ENCODE measurements at places on chromosomes 3 and 15.

DNA sequence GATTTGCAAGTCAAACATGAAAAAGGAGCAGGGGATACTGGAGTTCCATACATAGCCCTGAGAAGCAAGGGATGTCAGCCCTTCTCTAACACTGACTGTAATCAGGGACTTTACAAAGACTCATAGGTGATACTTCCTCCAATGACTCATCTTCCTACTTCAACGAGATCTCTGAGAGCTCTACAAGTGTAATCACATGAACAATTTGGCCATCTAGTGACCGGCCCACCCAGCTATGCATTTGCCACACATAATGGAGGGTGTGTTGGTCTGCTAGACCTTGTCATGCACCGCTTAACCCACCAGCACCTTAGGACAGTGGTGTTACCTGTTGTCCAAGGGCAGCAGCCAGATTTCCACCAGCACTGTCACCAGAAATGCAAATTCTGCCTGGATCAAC is 75.3 kb downstream of the NCEH1 start:
- DNase-seq = no peak

- no peak for DNase-seq
Measured at GRCh38 chr3:58627941-58628340, 38.6 kb downstream of the FAM3D start.

DNA sequence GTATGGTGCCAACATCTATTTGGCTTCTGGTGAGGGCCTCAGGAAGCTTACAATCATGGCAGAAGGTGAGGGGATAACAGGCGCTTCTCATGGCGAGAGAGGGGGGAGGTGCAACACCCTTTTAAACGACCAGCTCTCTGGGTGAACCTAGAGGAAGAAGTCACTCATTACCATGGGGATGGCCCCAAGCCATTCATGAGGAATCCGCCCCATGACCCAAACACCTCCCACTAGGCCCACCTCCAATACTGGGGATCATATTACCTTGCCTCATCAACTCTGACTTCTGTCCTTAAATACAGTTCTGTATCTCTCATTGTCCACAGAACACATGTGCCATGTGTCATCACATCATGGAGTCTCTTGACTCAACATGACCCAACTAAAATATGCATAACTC is 37.5 kb upstream of the CLRN1 start:
- DNase-seq = no peak

DNA sequence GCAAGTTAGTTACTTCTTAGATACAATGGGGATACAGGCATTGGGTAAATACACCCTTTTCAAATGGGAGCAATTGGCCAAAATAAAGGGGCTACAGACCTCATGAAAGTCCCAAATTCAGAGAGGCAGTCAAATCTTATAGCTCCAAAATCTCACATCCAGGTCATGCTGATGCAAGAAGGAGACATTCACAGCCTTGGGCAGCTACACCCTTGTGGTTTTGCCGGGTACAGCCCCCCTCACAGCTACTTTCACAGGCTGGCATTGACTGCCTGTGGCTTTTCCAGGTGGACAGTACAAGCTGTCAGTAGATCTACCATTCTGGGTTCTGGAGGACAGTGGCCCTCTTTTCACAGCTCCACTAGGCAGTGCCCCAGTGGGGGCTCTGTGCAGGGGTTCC is 17.5 kb upstream of the PLSCR1 start:
- DNase-seq = no peak

DNA sequence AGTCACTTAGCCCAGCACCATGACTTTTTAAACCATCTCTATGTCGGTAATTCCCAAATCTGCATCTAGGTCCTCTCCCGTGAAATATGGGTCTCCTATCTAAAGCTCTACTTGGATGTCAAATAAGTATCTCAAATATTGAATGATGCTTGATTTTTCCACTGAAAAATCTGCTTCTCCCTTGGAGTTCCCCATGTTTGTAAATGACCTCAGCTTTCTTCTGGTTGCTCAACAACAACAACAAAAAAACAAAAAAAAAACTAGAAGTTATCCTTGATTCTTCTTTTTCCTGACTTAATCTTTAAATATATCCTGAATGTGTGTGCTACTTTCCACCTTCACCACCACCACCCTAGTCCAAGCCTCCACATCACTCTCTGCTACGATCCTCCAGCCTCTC is 307.5 kb upstream of the UBE2E2 start:
- no peak for DNase-seq

GRCh38 chr3:186185194-186185787 is 76.4 kb upstream of the ETV5 start:
- DNase-seq = no peak

- no peak for DNase-seq
Measured at GRCh38 chr15:81910355-81911021, 135.3 kb downstream of the MEX3B start.

DNA sequence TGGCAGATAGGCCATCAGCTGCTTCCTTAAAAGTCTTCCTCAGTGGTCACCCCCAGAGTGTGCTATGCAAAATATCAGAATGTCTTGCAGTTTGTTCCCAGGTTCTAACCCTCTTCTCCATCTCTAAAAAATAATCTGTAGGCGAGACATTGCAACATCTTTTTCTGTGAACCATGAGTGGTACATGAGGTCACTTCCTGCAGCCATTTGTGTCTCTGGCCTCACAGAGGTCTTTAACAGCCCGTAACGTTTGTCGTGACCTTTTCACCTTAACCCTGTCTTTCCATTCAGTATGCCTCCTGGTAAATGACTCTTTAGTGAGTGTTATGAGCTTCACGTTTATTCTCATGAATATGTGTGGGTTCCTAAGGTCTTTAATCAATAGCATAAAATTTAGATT is 145.4 kb downstream of the KLHL25 start:
- DNase-seq = no peak

- DNase-seq = no peak
Measured at GRCh38 chr15:52789601-52790168, 451 bp downstream of the ONECUT1 start.

DNA sequence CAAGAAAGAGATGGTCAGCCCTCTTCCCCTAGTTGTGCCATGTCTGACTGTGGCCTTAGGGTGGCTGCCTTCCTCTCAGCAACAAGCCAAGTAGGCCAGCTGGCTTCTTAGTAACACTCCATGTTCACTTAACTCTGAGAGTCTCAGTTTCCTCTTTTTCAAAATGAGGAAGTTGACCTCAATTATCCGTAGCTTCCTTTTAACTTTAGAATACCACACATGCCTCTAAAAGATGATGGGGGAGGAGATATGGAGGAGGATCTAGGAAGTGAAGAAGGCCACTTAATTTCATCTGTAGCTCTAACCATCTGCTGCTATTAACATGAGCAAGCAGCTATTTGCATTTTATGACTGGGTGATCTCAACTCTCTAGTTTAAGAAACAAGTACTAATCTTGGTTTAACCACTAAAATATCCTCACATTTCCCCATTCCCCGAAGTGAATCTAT is 32.9 kb downstream of the CD200R1L start:
- no peak for DNase-seq

DNA sequence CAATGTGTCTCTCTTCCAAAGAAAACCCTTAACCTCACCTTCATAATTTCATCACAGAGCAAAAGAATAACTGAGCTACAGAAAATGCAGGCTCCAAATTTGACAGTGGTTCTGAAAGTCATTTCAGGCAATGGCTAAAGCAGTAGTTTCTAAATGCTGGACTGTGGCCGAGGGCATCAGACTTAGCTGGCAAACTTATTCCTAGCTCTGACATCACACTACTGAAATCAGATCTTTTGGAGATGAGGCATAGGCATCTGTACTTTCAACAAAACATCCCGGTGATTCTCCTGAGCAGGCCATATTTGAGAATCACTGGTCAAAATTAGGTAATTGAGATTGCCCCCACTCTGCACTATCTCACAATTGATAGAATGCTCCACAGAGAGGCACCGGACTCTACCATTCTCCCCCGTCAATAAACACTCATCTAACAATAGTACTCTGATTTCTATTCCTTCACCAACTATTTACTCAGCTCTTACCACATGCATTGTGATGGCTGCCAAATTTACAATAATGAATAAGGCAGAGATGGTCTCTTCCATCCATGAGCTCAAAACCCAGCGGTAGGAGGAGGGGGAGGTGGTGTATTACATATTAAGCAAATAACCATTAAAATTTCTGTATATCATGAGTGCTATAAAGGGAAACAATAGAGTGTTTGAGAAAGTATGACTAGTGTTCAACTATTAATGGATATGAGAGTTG is 57.3 kb upstream of the SPRED1 start:
- DNase-seq = no peak

- no peak for DNase-seq
Measured at GRCh38 chr15:58070801-58071418, 5.4 kb upstream of the ALDH1A2 start.

DNA sequence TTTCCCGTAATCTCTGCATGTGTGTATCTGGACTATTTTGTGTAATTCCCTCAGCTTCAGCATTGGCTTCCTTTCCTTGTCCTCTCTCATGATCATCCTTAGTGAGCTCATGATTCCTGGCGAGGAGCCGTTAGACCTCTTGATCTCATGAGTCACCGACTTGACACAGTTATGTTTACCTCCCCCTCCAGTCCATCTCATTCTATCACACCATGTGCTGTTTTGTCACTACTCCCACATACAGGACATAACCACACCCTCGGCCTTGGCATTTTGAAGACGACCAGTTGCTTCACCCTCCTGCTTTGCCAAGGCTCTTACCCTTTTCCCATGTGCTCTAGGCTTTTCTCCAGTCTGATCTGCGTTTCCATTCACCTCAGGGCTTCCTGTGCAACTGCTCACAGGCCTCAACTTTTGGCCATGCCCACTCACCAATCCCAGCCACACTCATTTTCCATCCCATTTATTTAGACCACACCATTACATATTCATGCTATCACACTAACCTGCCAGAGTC is 41.5 kb downstream of the CP start:
- no peak for DNase-seq

DNA sequence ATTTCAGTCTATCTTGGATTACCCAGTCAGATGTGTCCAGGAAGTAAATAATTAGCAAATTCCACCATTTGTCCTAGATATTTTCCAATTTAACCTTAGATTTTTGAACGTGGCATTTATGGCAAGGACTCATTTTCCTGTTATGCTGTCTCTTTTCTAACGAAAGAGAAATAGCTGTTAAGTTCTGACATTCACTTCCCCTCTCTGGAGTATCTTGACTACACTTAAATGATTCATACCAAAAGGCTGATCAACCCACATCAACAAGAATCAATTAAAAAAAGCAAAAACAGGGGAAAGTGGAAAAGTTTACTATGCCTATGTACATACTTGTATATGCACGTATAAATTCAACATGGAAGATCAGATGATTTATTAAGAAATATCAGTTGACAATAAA is 149.9 kb downstream of the FRMD5 start:
- no peak for DNase-seq

- no peak for DNase-seq
Measured at GRCh38 chr15:80490431-80490990, 86.3 kb downstream of the ARNT2 start.

DNA sequence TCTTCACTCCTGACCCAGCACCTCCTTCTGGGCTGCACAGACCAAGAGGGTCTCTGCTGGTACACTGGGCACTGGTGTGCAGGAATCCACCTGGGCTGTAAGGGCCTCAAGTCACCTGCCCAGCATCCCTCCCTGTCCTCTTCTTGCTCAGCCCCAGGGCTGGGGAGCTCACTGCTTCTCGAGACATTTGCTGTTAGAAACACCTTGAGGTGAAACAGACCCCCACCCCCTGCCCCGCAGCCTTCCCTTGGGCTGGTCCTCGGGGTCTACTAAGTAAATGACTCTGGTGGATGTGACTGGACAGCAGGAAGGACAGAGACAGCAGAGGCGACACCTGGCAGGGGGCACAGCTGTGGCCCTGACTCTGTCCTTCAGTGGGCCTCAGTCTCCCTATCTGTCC is 29.1 kb downstream of the LOXL1 start:
- DNase-seq = no peak

DNA sequence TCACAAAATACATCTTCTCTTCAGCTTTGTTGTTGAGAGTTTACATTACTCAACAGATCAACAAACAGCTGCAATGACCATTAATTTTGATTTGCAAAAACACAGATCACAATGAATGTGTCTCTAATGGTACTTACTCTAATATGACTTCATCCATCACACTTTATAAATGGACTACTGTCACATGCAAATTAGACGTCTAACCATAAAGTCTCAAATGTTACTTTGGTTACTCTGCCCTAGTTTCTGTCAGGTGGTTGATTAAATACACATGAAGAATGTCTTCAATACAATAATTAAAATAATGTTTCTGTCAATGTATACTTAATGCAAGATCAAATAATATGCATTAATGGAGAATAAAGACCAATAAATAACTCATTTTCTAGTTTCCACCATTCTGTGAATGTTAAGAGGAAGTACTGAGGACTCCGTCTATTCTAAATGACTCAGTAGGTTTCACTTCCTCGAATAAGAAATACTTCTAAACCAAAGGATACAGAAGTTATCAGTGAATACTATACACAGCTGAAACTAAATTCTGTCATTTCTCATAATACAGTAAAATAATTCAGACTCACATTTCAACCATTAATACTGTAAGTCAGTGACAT is 145.8 kb downstream of the CBLB start:
- DNase-seq = no peak

DNA sequence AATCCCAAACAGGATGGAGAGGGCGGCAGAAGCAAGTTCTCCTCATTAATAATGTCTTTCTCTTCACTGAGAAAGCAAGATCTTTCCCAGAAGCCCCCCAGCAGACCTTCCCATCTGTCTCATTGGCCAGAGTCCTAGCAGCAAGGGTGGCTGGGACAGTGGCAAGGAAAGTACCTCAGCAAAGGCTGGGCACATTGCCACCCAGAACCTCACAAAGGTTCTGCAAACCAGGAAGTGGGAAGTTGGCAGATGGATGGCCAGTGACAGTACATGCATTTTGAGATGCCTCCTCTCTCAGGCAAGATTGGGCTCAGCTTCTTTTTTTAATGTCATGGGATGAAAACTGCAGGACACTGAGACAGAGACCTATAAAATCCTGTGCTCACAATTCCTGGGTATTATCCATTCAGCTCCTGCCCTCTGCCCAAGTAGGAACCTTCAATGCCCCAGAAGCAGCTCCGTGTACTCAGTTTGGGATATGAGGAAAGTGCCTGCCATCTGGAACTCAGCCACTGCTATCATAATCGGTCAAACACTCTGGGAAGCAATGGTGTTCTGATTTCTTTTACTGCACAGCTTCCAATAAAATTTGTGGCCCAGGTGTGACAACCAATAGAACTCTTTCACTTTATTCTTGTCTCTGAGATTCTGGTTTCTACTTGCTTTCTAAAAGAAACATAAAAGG is 25.5 kb downstream of the DPH3 start:
- no peak for DNase-seq

GRCh38 chr3:463252-464192 is 267.0 kb downstream of the CHL1 start:
- no peak for DNase-seq

GRCh38 chr3:64445109-64445943 is 220.1 kb upstream of the PRICKLE2 start:
- DNase-seq = no peak

Data from stimulated activated CD8-positive, alpha-beta memory T cell treated with anti-CD3 and anti-CD28 coated beads, Interleukin-7, amount 100 ng/mL, for 1 hour (primary cell).